HuH-7 (cell line): ENCODE measurements at places on chromosomes 3 and 15.

- DNase-seq = no peak
Measured at GRCh38 chr3:106114848-106115247, 246.0 kb upstream of the CBLB start.

- no peak for DNase-seq
Measured at GRCh38 chr3:116035429-116035828, 409.9 kb downstream of the LSAMP start.

DNA sequence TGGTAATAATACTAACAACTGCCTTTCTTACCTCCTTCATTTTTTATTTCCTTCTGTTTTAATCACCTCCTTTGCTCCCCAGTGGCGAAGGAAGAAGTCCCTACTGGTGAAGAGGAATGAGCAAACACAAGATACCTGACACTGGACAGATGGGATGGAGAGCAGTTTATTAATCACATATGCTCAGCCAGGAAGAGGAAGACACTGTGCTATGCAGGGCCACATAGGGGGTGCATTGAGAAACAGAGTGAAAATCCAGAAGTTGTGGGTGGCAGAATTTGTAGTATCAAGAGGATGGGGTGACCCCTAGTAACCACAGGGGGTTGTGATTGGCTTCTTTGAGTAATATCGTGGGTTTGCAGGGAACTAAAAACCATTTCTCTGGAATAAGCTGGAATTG is 1041.9 kb downstream of the OTOL1 start:
- no peak for DNase-seq

DNA sequence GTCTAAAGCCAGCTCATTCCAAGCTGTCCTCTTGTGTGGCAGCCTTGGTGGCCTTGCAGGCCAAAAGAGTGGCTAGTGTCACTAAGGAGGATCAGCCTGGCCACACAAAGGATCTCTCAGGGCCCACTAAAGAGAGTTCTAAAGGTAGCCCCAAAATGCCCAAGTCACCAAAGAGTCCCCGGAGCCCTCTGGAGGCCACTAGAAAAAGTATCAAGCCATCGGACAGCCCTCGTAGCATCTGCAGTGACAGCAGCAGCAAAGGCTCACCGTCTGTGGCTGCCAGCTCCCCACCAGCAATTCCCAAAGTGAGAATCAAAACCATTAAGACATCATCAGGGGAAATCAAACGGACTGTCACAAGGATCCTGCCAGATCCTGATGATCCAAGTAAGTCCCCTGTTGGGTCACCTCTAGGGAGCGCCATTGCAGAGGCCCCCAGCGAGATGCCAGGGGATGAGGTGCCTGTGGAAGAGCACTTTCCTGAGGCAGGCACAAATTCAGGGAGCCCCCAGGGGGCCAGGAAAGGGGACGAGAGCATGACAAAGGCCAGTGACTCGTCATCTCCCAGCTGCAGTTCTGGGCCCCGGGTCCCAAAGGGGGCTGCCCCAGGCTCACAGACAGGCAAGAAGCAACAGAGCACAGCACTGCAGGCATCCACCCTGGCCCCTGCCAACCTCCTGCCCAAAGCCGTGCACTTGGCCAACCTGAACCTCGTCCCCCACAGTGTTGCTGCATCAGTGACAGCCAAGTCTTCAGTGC is 33.5 kb upstream of the ALPK3 start:
- DNase-seq = no peak

DNA sequence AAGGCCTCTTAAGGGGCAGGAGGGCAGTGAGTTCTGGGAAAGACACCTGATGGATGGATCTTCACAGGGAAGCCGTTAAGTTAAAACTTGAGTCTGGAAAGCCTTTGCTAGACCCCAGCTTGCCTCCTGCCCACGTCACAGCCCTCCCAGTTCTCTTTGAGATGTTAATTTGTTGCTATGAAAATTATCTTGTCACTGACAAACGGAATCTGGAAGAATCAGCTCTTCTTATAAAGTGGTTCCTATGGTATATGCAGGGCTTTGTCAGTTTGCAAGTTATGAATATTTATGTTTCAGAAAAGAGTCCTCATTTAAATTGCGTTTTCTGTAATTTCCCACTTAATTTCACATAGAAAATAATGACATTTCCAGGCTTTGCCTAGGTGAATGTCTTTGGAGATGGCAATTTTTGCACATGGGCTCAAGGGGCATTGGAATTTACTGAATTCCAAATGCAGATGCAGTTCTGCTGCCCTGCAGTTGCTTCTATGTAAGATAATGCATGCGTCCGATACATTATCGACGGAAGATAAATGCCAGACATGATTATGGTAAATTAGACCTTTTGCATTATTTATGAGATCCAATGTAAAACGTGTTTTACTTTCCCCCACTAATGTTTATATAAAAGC is 74.1 kb downstream of the CACNA2D3 start:
- no peak for DNase-seq

GRCh38 chr3:98796334-98796733 is 33.2 kb downstream of the ST3GAL6 start:
- no peak for DNase-seq

GRCh38 chr3:37338500-37338899 is 164.1 kb upstream of the LRRFIP2 start:
- DNase-seq = no peak

DNA sequence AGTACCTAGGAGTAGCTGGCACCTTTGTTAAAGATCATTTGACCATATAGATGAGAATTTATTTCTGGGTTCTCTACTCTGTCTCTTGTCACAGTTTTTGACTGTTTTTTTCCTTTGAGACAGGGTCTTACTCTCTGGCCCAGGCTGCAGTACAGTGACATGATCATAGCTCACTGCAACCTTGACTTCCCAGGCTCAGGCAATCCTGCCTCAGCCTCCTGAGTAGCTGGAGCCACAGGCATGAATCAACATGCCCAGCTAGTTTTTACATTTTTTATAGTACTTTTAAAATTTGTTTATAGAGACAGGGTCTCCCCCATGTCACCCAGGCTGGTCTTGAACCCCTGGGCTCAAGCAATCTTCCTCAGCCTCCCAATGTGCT is 45.0 kb downstream of the BCL2L10 start:
- DNase-seq = no peak

DNA sequence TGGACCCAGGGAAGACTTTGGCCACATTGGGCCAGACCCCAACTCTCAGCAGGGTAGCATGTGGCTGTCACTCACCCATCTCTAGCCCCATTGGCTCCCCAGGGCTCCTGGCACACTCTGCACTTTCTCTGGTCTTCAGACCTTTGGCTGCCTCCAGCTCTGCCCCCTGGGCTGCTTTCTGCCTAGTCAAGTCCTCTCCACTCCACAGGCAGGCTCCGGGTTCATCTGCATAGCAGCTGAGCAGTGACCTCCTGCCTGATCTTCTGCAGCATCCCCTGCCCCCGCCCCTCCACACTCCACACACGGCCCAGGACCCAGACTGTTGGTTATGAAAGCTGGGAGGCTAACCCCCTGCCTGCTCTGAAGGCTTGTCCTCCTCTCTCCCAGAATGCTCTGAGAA is 8.4 kb upstream of the C15orf39 start:
- no peak for DNase-seq

GRCh38 chr3:99330281-99330680 is 308.1 kb upstream of the COL8A1 start:
- no peak for DNase-seq

DNA sequence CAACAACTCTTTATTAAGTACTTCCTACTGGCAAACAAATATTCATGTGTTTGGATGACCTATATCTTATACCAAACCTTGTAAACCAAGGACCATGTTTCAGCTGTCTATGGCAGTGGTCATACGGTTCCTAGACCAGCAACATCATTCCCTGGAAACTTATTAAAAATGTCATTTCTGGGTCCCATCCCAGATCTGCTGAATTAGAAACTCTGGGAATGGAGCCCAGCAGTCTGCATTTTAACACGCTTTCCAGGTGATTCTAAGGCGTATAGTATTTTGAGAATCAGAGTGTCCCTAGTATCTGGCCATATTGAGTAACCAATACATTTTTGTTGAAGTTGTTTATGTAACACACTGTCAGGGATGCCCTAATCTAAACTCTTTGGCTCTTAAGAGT is 363.4 kb upstream of the LRRC3B start:
- DNase-seq = no peak

- DNase-seq = no peak
Measured at GRCh38 chr3:52693071-52693470, 7.2 kb downstream of the GNL3 start.

DNA sequence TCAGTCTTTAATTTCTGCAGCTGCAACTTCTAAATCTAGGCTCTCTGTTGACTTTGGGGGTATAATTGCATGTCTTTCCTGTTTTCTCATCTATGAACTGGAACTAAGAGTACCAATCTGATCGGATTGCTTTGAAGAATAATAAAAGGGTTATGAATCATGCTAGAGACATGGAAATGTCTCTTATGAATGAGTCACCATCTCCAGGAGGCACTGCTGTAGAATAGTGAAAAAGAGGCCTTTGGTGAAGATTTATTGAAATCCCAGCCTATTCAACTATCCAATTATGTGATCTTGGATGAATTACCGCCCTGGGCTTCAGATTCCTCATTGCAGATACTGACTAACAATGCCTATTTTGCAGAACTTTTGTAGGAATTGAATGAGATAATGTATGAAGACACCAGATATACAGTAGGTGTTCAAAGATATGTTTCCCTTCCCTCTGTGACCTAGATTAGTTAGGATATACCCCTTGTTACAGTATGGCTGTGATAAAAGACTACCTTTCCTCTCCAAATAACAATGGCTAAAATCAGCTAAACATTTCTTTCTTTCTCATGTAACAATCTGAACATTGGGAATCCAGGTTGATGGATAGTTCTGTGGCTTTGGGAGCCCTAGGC is 11.5 kb upstream of the CMTM8 start:
- DNase-seq = no peak

DNA sequence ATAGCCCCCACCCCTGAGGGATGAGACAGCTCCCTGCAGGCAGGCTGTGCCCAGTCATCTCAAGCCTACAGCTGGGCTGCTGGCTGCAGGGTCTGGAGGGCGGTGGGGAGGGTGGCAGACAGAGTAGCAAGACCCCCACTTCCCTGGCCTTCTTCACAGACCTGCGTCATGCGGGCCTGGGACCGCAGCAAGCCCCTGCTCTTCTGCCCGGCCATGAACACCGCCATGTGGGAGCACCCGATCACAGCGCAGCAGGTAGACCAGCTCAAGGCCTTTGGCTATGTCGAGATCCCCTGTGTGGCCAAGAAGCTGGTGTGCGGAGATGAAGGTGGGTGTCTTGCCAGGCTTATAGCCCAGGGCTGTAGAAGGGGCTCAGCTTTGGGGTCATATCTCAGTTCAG is 25.0 kb downstream of the PPCDC start:
- DNase-seq = no peak

DNA sequence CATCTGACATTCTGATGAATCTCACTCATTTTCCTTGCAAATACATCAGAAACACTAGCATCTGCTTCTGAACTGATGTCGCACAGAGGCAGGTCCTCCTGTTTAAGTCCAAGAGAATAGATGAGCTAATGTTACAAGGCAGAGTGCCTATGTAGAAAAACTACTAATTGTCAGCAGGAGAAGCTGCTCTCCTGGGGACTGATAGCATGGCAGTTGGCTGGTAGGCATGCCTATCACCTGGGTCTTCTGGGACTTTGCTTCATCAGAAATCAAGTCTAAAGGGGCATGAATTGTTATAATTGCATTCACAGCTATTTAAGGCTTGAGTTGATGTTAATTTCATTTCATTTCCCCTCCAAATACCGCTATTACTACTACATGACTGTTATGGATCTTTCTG is 457.2 kb downstream of the RAP2B start:
- no peak for DNase-seq

GRCh38 chr3:147008886-147009285 is 397.5 kb downstream of the ZIC4 start:
- no peak for DNase-seq

DNA sequence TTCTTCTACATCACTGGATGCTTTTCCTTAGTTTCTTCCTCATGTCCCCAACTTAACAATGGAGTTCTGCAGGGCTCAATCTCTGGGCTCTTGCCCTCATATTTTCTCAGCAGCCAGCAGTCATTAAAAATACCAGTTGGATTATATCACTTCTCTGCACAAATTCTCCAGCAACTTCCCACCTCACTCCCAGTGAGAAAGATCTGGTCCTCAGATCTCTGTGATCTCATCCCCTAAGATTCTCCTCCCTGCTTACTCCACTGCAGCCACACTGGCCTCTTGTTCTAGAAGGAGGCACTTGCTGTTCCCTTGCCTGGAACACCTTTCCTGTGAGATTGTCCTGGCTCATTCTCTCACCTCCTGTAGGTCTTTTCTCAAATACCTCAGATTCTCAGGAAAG is 6.1 kb downstream of the ERICH6 start:
- DNase-seq = no peak

DNA sequence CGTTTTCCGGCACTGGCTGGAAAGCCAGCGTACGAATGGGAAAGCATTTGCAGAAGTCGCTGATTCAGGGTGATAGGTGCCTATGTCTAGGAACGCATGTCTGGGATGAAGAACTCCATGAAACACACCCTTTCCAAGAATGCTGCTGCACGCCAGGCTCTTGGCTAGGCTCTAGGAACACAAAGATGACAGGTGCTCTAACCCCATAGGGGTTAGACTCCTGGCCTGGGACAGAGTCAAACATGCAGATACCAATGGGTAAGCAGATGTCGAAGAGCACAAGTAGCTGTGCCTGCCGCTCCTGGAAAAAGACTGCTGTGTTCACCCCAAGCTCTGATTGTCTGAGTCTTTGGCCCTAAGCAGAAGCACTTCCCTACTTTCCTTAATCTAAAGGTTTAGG is 180.9 kb upstream of the UBE3A start:
- DNase-seq = no peak

- DNase-seq = no peak
Measured at GRCh38 chr3:16846373-16847080, 38.2 kb upstream of the PLCL2 start.

- no peak for DNase-seq
Measured at GRCh38 chr3:126887686-126888085, 95.2 kb upstream of the PLXNA1 start.

DNA sequence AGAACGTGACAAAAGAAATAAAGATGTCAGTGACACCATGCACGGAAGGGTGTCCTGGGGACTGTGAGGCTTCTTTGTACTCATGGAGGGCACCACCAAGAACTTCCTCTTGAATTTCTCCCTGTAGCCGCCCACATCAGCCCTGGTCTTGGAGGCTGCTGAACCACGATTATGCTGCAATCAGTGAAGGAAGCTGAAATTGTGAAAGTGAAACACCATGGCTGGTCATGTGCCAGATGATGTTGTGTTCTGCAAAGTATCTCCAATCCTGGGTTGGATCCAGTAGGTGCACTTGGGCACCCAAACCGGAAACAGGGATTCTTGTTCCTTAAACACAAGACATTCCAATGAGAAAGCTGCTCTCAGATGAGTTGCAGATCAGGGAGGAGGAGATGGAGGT is 104.4 kb upstream of the GOLGA6L6 start:
- no peak for DNase-seq

- no peak for DNase-seq
Measured at GRCh38 chr15:39788800-39789565, 6.3 kb upstream of the FSIP1 start.

GRCh38 chr15:69576948-69577351 is 124.3 kb downstream of the RPLP1 start:
- DNase-seq = no peak

- DNase-seq = no peak
Measured at GRCh38 chr3:134419960-134420321, 45.7 kb upstream of the AMOTL2 start.

- no peak for DNase-seq
Measured at GRCh38 chr3:154194877-154195276, 73.7 kb downstream of the ARHGEF26 start.
